ENCODE measurements at places on chromosomes 16 and 17.

DNA sequence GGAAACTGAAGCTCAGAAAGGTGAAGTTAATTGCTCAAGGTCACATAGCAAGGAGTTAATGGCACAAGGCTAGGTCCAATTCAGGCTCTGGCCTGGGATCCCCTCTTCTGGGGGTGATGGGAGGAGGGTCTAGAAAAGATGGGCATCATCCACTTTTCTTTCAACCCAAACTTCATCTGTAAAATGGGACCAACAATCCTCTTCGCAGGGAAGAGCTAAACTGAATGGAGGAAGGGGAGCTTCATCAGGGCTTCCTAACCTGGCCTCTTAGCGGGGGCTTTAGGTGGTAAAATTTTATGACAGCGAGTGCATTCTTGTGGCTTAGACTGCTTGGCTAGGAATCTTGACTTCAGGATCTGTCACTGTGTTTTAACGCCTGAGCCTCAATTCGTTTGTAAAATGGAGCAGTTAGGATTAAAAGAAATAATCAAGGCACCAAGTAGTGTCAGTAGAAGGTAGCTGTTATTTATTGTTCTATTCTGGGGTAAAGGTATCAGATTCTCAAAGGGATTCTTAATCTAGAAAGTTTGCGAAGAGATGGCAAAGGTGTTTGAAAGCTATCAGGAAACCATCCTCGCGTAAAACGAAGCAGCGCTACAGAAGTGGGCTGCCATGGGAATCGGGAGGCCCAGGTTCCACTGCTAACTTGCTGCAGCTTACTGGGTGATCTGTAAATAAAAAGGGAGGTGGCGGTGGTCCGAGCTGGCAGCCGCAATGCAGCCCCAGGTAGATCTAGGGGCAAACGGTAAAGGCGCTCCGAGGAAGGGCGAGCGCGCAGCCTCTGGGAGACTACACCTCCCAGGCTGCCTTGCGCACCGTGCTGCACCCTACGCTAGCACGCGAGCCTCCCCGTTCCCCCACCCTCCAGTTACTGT is 1.5 kb upstream of the SRCAP start:
- DNase-seq, result no peak

DNA sequence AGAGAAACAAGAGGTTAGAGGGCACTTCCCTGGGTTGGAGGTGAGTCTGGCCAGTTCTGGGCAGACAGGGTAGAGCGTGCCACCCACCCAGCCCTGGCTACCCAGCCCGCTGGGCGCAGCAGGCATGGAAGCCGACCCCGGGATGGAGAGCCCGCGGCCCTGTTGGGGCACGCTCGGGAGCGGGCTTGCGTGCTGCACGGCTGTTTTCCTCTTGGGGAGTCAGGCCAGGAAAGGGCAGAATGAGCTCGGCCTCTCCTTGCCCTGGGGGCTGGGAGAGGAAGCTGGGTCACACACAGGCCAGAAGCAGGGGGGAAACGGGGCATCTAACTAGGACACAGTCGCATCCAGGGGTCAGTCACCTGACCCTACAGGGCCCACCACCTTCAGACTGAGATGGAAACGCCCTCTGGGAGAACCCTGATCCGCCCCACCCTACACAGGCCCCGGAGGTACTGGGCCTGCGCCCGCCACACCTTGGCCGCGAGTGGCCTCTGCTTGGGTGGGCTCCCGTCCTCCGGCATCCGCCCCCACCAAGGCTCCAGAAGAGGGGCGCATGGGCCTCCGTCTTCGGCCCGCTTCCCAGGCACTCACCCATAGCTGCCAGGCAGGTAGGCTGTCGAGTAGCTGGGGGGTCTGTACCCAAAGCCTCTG is 1.2 kb downstream of the SOX15 start:
- DNase-seq, result no peak

DNA sequence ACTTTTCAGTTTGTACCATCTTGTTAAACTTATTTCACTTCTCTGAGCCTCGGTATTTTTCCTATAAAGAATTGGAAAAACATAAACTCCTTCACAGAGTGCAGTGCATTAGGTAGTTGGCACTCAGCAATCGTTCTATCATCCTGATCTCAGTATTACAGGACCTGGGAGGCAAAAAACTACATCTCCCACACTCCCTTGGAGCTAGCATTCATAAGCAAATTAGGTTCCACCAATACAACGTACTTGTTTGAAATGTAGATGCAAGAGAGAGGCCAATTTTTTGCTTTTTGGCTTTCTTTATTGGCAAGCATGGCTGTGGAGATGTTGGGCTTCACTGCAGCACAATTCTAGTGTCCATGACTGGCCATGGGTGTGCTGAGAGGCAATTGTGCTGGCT is 285.2 kb downstream of the CA10 start:
- DNase-seq, result no peak

DNA sequence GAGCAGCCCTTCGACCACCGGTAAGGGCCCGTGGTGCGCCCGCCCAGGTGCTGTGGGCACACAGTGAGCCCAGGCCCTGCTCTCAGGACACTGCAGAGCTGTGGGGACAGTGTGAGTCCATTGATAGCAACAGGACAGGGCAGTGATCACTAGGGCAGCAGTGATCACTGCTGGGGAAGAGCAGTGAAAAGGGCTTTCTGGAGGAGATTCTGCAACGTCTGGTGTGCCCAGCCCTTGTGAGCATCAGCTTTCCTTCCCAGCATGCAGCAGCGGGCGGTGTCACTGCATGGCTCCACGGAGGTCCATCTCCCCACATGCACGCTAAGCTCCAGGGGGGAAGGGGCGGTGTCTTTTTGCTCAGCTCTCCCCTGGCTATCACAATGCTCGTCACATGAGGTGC is 32.1 kb downstream of the MAP1LC3B start:
- no peak for DNase-seq

GRCh38 chr17:52368886-52369285 is 210.4 kb upstream of the CA10 start:
- DNase-seq, result no peak
